HAP-1 (cell line): ENCODE measurements at places on chromosomes 2 and 18.

- DNase-seq, result no peak
Observed at GRCh38 chr2:228549441-228550007, 368.0 kb upstream of the SPHKAP start.

- DNase-seq, result no peak
Observed at GRCh38 chr2:219219784-219220532, 1.2 kb upstream of the ABCB6 start.

- no peak for DNase-seq
Observed at GRCh38 chr18:35153609-35154272, 87.1 kb upstream of the ZNF397 start.

- DNase-seq, result no peak
Observed at GRCh38 chr2:224669449-224669848, 46.7 kb downstream of the CCDC195 start.

- DNase-seq, result peak; percentile 63
Observed at GRCh38 chr18:48952287-48953103, 1.7 kb upstream of the SMAD7 start.

DNA sequence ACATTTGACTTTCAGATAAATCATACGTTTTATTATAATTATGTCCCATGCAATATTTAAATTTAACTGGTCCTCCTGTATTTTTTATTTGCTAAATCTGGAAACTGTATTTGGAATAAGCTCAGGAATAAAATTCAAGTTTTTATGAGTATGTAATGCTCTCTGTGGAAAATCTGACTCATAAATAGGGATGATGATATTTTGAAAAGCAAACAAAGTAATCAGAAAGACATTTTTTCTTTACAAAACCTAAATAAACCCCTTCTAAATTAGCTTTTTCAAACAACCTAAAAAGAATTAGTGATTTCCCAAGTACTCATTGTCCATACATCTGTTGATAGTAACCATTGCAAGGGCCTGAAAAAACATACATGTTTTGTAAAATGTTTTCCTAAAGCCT, 41.1 kb downstream of the ASB1 start:
- DNase-seq, result no peak

GRCh38 chr18:4068552-4069158, 386.5 kb downstream of the DLGAP1 start:
- peak; percentile 38 for DNase-seq

DNA sequence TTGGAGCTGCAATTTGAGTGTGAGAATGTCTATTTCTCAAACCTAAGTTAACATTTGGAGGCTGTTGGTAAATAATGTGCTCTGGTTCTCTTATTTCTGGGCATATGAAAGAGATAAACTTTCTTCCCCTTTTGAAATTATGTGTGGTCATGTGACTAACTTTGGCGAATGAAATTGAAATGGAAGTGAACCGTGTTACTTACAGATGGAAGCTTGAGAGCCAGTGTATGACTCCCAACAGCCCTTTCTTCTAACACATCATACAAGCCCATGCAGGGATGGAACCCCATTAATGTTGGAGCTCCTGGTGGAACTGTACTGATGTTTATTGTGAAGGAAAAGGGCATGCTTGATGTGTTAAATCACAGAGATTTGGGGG, 725.8 kb downstream of the TSN start:
- no peak for DNase-seq

DNA sequence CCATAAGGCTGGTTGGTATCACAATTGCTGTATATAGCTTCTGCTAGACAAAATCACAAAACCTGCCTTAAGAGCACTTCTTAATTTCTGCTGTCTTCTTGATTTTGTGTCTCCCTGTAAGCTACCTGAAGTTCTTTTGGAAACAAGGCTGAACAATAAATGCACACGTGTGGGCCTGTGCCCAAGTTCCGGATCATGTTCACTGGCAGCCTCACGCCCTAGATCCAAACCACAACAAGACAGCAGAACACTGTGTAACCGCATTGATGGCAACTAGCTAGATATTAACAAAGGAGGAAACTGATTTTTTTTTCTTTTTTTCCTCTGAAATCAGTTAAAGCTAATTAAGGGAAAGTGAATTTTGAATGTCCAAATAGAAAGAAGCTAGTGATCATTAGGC, 81.5 kb upstream of the LYPD6B start:
- DNase-seq, result no peak

DNA sequence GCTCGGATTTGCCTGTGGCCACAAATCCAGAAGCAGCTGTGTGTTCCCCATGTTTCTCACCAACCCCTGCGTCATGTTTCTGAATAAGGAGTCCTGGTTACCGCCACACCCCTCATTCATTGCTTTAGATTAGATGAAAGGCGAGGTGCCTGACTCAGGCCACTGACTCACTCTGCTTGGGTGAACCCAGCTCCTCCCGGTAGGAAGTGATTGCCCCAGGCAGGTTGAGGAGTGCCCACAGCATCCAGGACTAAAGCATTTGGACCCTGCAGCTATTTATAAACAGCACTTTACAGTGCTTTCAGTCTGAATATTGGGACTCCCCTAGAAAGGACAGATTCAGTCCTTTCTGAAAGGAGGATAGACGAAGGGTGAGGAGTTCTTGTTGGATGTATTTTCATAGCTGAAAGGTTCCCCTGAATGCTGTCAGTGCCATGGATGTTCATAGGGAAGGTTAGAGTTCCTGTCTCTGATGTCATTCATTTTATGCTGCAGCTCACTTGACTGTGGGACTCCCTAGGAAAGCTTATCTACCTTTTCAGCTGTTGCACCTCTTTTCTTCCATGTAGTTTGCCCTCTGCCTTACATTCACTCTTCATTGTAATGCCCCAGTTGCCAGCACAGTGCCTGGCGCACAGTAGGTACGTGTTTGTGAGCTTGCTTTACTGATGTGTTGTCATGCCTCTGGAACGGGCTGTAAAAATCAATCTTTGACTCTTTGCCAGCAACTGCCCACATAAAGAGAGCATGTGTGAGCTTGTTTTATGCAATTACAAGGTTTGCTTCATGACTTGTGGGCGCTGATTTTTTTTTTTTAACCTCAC, 14.9 kb downstream of the ITGA6 start:
- DNase-seq, result peak; percentile 63

DNA sequence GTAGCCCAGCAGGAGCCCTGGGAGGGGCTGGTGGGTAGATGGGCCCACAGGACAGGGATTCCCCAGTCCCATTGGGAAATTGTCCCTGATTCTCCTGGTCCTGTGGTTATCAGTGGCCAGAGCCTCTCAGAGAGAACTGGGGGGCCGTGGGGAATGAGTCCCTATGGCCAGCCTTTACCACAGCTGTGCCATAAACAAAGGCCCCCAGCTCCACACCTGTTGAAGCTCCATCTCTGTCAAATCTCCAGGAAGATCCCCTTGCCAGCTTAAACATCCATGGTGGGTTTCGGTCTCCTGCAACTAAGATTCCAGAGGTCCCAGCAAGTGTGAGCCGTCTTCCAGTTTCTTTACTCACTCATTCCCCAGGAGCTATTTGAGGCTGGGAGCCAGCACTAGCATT, 897.1 kb downstream of the LRRTM4 start:
- DNase-seq, result no peak

- DNase-seq, result peak; percentile 28
Observed at GRCh38 chr18:35710581-35710980, 129.0 kb downstream of the GALNT1 start.

DNA sequence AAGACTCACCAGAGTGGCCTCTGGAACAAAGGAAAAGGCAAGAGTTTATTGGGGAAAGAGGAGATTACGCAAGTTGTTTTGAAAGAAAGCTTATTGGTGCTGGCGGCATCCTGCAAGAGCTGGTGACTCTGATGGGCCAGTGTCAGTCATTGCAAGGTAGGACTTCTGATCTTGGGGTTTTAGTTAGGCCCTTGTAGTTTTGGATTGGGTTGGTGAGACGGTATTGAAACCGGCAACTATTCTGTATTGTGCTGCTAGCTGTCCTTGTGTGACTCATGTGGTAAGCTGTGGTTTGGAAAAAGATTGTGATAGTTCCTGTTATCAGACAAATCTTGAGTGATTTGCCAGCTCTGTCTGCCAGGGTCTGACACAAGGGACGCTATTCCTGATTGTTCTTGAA, 159.1 kb upstream of the PIEZO2 start:
- no peak for DNase-seq

- DNase-seq, result peak; percentile 53
Observed at GRCh38 chr18:49381267-49381845, 79.1 kb downstream of the DYM start.

GRCh38 chr2:14557111-14557510, 75.4 kb upstream of the LRATD1 start:
- no peak for DNase-seq

DNA sequence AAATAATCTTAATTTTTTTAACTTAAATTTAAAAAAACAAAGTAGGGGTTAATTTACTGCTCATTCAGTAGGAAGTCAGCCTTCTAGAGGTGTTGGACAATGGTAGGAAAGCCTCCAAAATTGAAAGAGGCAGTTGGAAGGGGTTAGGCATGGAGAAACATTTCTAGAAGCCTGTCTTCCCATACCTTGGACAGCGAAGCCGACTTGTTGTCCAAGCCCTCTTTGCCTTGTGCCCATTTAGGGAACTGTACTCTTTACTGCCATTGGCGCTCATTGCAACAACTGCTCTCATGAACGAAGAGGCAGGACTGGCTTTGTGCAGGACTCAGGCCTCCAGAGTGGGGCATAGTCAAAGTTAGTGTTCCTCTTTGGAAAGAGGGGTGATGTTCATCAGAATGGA, 333.3 kb downstream of the HRH4 start:
- no peak for DNase-seq

- DNase-seq, result no peak
Observed at GRCh38 chr2:226798422-226799210, 1.0 kb downstream of the IRS1 start.

DNA sequence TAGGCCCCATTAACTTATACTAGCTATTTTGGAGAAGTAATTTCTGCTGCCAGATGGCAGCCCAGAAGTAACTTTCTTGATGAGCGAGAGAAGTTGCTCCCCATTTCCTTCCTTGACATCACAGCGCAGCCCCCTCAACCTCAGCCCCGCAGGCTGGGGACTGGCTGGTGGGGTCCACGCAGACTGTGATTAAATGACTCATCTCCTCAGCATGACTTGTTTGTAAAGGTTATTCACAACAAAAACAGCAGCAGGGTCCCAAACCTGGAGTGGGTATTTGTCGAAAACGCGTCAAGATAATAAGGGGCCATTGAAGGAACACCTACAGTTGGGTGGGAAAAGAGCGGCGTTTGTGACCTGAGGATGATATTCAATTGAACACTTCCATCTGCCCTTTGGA, 120.6 kb downstream of the TXNL1 start:
- no peak for DNase-seq

GRCh38 chr18:8793445-8794155, 88.2 kb downstream of the MTCL1 start:
- DNase-seq, result no peak

DNA sequence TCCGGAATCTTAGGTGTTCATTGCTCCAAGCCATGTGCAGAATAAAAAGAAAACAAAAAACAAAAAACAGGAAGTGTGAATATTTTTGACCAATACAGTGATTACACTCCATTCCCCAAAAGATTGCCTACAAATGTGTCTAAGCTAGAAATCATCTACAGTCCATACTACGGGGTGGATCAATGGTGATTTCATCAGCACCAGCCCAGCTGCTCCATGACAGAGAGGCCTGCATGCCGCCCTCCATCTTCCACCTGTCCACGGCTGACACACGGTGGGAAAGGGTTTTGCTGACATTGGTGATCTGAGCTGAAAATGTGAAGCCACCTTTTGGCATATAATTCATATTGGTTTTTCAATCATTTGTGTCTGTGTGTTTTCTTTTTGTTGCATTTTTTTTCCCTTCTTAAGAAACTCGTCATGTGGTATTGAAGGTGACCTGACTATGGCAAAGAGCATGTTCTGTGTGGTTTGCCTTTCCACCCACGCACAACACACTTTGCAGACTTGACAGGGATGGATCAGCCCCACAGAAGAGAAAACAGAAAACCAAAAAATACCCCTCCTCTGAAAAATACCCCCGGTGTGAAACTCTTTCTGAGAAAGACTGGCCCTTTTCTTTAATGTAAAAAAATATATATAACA, 533.1 kb downstream of the RNF144A start:
- no peak for DNase-seq

GRCh38 chr2:232535761-232536530, 3.5 kb upstream of the CHRNG start:
- DNase-seq, result no peak

GRCh38 chr2:182784777-182785176, 68.7 kb downstream of the DNAJC10 start:
- no peak for DNase-seq

DNA sequence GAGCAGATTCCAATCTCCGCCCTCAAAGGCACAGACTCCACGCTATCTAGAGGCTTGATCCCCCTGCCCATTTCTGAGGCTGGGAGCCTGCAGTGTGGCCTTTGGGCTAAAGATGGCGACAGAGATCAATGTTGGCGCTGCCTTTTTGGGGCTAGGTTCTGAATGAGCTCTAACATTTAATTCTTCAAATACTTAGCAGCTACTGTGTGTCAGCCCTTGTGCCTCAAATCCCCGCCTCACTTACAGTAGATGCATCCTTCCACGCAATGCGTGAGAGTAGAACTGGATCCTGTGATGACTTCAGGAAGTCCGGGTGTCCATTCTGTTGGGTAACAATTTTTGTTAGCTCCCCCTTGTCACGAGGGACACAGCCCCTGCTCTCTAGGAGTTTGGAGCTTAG, 12.4 kb downstream of the IL1F10 start:
- peak; percentile 11 for DNase-seq

- no peak for DNase-seq
Observed at GRCh38 chr2:134190062-134190806, 63.6 kb upstream of the MGAT5 start.

DNA sequence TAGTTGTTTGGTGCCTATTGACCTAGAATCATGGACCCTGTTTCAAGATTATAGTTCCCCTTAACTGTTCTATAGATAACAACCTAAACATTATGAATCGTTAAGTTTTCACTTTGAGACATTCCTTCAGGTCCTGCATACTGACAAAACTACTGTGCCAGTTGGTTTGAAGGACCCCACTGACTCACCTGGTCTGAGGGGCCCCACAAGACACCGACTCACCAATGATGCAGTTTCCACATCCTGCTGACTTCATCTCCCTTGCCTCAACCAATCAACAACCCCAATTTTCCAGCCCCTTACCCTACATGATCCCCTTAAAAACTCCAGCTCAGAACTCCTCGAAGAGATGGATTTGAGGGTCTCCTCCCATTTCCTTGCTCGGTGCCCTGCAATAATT, 89.6 kb upstream of the CCDC141 start:
- DNase-seq, result no peak

- DNase-seq, result no peak
Observed at GRCh38 chr2:184037273-184037672, 561.1 kb upstream of the ZNF804A start.

DNA sequence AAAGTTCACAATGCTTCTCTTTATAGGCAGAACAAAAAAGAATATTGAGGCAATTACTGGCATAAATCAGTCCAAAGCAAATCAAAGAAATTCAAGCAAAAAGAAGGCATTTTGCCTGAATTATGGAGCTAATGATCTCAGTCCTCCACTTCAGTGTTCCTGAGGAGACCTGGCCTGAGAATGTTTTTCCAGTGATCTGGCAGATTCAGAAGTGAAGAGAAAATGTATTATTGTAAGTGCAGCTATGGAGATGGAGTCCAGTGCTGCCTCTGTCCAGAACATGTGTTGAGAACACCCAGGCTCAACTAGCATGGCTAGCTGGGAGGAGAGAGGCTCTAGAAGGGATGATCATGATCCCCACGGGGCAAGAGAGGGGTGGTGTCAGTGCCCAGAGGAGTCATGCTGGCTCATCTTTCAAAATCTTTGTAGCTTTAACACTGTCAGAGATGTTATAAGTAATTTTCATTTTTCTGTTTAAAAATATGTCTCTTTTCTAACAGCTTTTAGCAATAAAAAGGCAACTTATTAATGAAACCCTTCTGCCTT, 367.0 kb upstream of the RAB12 start:
- DNase-seq, result no peak
